ENCODE measurements at places on chromosomes 5 and 9.

GRCh38 chr5:148063861-148064260 is at the start of gene SPINK5:
Gene SPINK5 (plus strand): TSS chr5:148063980. CDS start chr5:148064045, 65 bp downstream.
- no peak for DNase-seq

DNA sequence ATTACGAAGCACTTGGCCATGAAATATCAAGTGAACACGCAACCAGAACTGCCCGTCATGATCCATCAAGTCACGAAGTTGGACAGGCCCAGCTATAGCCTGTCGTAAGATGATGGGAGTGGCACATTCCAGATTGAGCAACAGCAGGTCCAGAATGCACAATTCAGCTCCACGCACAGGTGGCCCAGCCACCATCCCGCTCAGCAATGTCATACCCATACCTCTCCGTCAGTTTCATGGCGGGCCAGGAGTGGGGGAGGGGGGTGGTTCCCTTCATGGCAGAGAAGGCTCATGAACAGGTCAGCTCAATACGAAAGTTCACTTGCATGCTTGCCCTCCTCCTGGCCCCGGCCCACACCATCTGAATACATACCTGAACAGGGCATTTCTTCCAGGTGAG is 34.9 kb downstream of the SMIM23 start:
- no peak for DNase-seq

DNA sequence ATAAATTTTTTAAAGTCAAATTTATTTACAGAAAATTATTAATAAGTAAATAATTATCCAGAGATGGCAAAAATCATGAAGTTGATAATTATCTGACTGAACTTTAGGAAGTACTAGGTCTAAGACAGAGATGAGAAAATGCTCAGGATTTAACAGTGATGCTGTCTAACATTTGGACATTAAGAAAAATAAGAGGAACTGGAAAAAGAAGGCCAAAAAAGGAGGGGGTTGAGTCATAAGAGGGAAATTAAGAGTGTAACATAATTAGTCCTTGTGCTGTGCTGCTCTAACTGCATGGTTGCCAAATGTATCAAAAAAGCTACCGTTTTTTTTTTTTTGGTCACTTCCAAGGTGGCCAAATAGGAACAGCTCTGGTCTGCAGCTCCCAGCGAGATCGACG is 35.4 kb upstream of the TUT7 start:
- no peak for DNase-seq

- DNase-seq: no peak
These were observed 107.7 kb upstream of the VCAN start for GRCh38 chr5:83363886-83364275.

DNA sequence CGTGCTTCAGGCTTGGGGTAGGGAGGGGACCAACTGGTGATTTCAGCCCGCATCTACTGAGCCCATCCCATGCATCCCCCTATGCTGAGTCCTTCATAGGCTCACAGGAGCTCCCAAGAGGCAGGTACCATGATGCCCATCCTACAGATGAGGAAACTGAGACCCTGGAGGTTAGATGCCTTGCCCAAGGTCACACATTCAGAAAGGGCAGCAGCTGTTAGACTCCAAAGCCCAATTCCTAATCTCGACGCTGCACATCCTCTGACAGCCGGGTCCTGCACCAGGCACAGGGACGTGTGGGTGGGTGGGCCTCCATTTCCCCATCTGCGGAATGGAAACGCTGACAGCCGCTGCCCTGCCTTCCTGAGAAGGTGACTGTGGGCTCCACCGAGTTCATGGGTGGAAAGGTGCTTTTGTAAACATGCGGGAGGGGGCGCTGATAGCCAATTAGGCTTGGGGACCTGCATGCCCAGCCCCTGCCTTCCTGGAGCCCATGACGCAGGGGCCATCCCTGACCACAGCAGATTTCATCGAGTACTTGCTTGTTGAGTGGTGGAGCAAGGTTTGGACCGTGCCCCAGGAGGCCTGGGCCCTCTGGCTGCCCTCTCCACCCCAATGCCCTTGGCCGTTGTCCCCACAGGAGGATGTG is 2.2 kb downstream of the DNM1 start:
- DNase-seq: no peak

DNA sequence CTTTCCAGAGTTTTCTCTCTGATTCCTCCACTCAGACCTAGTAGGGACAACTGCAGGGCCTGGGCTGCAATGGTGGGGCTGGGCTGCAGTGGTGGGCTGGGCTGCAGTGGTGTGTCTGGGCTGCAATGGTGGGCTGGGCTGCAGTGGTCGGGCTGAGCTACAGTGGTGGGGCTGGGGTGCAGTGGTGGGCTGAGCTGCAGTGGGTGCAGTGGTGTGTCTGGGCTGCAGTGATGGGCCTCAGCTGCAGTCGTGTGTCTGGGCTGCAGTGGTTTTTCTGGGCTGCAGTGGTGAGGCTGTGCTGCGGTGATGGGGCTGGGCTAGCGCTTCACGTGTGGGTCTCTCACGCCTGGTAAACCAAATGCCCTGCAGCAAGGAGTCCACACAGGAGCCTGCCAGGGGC is 27.4 kb downstream of the ABO start:
- no peak for DNase-seq

DNA sequence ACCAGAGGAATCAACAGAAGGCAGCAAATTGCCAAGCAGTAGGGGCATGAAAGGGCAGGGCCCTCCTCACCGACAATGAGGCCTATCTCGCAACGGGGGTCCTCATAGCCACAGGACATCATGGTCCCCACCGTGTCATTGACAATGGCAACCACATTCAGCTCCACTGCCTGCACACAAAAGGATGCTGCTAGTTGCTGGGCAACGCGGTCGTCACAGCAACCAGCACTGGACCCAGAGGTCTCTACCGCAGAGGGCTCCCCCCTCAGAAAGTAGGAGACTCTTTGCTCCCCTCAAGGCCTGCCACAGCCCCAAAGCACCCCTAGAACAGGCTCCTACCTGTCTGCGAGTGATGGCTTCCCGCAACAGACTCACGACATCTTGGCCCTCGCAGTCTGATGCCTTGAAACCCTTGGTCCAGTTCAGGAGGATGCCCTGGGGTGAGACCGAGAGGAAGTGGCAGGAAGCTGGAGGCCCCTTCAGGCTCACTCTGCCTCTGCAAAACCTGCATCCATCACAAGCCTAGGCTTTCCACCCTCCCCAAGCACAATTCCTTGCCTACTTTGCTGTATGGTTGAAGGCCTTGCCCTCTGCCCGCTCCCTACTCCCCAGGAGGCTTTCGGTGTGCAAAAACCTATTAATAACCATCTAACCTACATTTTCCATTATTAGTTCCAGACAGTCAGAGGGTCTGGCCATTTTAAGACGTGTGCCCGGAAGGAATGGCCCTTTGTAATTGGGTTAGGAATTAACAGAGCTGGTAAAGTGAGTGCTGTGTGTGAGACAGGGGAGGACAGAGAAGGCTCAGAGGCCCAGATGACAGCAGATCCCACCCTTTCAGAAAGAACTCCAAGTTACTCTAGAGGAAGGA is 15.2 kb downstream of the HK3 start:
- no peak for DNase-seq

DNA sequence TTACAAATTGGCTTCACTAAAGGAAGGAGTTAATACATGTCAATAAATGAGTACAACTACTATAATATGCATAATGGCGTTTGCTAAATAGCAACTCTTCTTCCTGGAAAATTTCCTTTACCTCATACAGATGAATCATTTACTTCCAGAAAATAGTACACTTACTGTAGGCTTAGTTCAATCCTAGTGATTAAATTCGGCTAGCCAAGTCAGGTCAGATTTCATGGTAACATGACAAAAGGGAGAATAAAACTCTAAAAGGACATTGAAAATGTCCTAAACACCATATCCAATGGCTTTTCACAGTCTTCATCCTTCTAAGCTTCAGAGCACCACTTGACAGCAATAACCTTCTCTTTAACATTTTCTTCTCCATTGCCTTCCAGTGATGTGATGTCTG is 42.1 kb upstream of the ZFAND5 start:
- no peak for DNase-seq

GRCh38 chr5:1734908-1735289 is 64.7 kb downstream of the MRPL36 start:
- no peak for DNase-seq

GRCh38 chr5:116037236-116037822 is 5.1 kb downstream of the ARL14EPL start:
- DNase-seq: no peak

DNA sequence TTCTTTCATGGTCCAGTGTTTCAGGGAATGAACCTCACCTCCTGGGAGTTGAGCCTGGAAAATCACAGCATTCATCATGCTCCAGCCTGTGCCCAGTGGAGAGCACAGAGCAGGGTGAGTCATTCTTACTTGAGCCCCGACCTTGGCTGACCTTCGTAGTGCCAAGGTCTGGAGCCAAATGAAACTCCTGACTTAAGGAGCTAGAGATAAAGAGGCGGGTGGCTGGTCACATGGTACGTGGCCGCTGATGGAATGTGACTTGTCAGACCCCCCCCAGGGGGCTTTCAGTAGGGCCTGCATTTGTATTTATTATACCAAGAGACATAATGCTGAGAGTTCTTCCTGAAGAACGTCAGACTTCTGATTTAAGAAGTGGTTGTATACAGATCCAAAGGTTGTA is 15.0 kb upstream of the PIP5K1B start:
- no peak for DNase-seq

DNA sequence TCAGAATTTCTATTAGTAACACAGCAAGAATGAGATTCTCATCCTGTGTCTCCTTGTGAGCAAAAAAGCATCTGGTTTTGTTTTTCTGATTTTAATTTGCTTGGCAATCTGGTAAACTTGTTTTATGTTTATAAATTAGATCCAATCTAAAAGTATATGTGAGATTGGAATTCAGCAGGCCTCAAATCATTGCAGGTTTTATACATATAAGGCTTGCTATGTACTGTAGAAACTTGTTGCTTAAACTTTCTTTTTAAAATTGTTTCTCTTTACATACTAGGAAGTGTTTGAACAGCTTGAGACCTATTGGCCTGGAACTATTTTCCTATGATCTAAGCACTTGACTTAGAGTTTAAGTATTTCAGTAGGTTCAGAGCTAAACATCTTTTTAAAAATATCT is 1037.8 kb downstream of the NR2F1-AS1 start:
- DNase-seq: no peak

DNA sequence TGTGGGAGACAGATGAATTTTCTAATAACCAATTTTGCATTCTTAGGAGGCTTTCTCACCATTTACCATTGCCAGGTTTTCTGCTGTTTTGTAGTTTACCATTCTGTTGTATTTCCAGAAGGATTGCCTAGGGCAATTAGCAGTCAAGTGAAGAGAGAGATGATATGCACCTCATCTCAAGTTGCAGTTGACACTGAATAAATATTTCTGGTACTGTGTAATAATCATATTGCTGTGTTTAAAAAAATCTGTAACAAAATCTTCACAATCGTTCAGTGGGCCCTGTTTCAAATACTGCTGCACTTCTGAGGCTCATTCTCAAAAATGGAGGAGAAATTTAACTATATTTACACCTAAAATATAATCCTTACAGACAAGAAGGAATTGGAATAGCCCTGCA is 706.1 kb upstream of the PTPRD start:
- no peak for DNase-seq

- no peak for DNase-seq
These were observed 4.2 kb downstream of the NMUR2 start for GRCh38 chr5:152400846-152401245.

- DNase-seq: no peak
These were observed 10.4 kb downstream of the NFIB start for GRCh38 chr9:14303521-14303920.

DNA sequence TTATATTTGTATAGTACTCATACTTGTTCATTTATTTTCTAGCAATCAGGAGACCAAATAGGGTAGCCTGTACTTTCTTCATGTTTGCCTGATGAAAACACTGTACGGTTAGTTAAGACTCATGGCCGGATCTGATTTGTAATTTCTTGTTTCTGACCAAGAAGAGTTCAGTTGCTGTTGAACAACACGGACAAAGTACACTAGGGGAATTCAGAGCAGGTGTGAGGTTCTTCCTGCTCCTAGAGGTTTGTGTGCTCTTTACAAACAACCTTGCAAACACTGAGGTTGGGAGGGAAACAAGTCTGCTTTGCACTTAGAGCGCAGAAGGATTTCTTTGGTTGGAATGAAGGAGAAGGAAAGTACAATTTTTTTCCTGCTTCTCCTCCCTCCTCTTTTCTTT is 69.7 kb downstream of the TRIO start:
- no peak for DNase-seq

DNA sequence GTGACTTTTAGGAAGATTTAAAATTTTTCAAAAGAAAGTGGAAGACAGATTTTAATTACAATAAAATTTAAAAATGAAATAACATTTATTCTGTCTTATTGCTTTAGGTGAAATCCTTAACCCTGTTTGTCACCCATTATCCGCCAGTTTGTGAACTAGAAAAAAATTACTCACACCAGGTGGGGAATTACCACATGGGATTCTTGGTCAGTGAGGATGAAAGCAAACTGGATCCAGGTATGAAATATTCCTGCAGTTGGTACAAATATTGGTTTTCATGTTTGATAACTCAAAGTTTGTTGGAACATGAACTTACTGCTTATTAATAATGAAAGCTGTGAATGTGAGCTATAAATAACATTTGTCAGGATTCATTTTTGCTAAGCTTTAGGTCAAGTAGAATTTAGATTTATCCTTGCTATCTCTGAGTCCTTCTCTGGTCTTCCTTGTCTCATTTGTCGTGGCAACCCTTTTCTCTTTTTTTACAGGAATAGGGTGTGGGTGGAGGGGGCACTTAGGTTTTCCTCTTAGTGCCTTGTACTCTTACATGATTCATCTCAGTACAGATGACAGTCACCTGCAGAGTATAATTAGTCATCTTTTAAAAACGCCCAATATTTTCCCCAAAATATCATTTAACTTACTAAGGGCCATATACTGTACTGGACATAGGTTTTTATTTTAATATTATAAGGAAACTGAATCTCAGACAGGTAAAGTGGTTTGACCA is 95.3 kb upstream of the RASGRF2 start:
- no peak for DNase-seq

DNA sequence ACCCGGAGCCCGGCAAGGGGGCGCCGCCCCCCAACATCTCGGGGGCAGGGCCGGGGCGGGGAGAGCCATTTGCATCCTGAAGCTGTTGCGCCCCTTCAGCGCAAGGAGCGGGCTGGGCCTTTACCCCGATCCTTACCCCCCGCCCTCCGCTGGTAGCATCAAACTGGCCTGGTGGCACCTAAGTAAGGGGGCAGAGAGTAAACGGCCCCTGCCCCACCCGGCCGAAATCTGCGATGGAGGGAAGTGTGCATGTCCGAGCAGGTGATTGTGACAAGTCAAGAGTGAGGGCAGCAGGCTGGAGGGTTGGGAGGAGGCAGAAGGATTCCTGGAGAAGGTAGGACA is 101.2 kb downstream of the ESM1 start:
- DNase-seq: no peak

Measured in NCI-H1436 treated with DMSO at 0.1 percent for 48 hours (cell line).